ENCODE measurements at places on chromosomes 2 and 18. TPM values are rescaled to one million over a fixed set of nuclear protein-coding genes. Genes with fewer than 3 reads are reported as not detected.

DNA sequence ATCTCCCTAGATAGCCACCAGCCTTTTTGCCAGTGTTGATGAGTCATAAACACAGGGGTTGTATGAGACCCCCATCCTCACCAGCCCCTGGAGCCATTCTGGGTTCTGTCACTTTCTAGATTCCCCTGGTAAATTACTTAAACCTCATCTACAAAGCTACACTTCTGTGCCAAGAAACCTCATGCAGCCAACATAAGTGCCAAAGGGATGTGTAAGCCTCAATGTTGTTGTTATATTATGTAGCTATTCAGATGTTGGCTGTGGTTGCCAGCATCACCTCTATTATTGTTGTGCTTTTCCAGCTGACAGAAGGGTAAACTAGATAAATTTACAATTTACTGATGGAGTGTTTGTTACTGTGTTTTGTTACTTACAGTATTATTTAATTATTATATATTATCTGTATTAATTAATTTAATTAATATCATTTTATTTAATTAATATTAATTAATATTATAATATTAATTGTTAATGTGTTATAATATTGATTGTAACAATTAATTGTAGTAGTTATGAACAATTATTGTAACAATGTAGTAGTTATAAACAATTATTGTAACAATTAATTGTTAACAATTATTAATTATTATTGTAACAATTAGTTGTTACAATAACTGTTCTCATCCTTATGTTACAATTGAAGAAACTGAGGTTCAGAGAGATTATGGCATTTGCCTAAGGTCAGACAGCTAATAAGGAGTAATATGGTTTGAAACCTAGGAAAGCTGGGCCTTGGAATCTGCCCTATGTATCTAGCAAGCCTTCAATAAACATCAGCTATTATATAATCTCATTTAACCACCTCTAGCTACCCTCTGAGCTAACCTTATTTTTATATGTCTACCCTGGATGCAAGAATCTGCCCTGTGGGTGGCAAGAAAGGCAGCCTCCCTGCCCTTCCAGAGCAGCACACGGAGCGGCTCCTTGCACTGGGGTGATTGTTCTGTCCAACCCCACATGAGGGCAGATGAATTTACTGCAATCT is 36.1 kb downstream of the PSTPIP2 start:
- H3K4me3 ChIP-seq, result no peak overlapping the region
- H3K27ac ChIP-seq, result no peak overlapping the region
- H3K4me1 ChIP-seq, result no peaks in the 10 kb centered on the region
- H3K27me3 ChIP-seq, result no peaks in the 10 kb centered on the region
- DNase-seq, result no peak

DNA sequence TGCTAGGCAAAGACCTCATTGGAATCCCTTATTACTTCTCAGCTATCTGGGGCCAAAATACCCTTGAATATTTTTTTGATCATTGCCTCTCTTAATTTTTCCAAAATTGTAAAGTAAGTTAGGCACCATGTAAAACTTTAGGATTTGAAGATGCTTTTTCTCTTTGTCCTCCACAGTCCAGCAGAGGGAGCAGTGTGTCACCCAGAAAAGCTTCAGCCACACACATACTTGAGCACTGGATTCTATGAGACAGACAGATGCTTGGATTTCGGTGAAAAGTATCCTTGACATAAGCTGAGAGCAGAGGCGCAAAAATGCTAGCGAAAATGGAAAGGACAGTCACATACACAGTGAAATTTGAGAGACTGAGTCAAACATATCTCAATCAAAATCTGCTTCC is 74.7 kb upstream of the KCNJ3 start:
- no peak overlapping the region for H3K4me3 ChIP-seq
- no peaks in the 10 kb centered on the region for H3K4me1 ChIP-seq
- H3K27me3 ChIP-seq, result no peaks in the 10 kb centered on the region
- no peak for DNase-seq

DNA sequence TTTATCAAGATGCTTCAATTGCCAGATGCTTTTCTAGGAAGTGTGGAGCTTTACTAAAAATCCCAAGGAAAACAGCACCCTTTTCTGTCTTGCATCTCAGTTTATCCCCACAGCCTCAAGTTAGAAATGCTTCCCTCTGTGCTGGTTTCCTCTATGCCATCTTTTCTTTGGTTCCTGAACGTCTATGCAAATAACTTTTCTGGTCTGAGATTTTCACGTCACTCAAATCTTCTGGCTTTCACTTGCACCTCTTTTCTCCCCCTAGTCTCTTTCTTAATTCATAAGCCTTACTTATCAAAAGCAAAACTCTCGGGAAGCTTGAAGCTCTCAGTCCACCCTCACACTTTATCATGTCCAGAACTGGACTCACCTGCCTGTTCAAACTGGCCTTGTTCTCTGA is 33.9 kb downstream of the ARHGAP25 start:
- H3K4me1 ChIP-seq, result no peaks in the 10 kb centered on the region
- no peaks in the 10 kb centered on the region for H3K27me3 ChIP-seq
- H3K27ac ChIP-seq, result no peak overlapping the region
- no peak for DNase-seq

DNA sequence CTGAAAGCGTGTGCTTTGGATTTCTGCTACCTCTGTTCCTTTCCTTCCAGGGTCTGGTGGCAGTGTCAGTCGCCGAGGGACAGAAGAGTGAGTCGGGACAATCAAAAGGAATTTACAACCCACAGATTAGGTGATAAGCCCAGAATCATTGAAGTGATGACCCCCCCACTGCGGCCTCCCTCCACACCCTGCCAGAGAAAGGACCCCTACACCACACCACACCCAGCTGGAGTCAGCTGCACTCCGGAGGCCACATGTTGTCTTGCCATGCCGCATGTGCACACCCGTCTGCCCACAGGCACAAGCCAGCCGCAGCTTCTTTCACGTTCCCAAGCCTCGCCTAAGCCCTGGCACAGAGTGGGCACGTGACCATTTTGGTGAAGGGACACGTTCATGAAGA is 366.8 kb upstream of the SALL3 start:
- DNase-seq, result no peak
- H3K4me1 ChIP-seq, result no peaks in the 10 kb centered on the region
- no peak overlapping the region for H3K4me3 ChIP-seq
- H3K27ac ChIP-seq, result no peak overlapping the region

DNA sequence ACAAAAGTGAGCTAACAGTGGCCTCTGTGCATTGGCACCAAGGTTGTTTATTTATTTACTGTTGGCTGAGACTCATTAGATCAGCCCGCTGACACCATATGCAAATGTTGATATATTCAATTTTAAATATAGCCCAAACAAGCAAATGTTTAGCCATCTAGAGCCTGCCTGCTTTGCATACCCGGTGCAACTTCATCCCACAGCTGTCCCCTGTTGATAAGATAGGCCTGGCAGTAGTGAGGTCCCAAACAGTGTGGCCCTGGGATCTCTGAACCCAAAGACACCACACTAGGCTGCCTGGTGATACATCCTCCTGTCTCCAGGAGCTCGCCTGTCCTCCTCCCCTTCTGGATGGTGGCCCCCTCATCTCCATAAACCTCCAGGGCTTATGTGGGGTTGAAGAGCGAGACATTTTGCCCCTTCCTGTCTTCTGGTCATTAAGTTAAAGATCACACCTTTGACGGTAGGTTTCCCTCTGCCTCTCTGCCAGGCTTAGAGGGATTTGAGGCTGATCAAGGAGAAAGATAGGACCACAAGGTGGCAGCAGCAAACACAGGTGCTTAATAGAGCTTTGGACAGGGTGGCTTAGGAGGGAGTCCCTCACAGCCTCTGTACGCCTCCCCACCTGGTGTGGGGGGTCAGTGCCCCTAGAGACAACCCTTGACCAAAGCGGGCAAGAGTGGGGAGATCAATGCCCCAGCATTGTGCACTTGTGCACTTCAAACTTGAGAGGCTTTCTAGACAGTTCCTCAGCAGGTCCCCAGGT is 23.7 kb upstream of the MYO5B start:
- H3K4me3 ChIP-seq, result no peak overlapping the region
- no peaks in the 10 kb centered on the region for H3K36me3 ChIP-seq
- H3K27ac ChIP-seq, result no peak overlapping the region
- H3K27me3 ChIP-seq, result no peaks in the 10 kb centered on the region
- no peaks in the 10 kb centered on the region for H3K4me1 ChIP-seq

DNA sequence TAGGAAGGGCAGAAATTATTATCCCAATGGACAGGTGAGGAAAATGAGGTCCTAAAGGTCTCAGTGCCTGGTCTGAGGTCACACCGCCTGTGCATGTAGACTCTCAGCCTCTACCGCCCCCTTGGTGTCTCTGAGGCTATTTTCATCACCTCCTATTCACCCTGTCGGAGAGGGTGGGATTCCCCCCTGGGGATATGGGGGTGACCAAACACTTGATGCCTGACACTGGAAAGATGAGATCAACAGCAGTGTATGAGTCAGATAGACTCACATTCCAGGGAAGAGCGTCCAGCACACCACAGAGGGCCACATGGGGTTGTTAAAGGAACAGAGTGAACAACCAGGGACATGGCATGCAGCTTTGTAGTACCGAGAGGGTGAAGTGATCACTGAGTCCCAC is 199.7 kb downstream of the SMAD2 start:
- H3K27me3 ChIP-seq, result no peaks in the 10 kb centered on the region
- no peak for DNase-seq
- H3K4me3 ChIP-seq, result no peak overlapping the region
- no peaks in the 10 kb centered on the region for H3K36me3 ChIP-seq

DNA sequence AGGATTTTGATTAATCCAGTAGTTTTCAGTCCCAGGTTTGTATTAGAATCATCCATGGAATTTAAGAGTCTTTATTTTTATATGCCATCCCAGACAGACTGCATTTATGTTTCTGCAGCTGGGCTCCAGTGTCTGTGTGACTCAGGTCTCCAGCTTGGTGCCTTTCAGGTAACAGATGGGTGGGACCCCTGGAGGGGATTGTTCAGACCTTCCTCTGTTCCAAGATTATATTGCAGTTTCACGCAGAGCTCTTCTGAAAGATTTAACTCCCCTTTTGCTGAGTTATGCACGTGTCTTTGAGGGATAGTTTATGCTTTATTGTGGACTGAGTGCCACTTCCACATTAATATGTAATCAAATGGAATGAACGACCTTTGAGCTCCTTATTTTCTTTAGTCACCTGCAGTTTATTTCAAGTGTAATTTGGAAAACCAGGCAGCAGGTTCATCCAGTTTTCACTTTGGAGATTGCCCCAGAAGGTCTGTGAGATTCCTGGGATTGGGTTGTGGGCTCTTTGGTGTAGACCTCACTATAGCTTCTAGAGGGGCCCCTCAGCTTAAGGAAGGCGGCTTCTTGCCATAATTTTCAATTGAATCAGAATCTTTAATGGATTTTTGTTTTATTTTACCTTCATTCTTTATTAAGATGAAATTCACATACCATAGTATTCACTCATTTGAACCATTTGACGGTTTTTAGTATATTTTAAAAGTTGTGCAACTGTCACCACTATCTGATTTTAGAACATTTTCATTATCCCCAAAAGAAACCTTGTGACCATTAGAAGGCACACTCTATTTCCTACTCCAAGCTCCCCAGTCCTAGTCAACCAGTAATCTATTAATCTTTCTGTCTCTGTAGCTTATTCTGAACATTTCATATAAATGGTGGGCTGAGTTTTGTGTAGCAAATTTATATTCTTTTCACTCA is 135.0 kb downstream of the WDSUB1 start:
- peaks cover 46% of the 10 kb centered on the region for H3K4me1 ChIP-seq
- DNase-seq, result no peak
- H3K27ac ChIP-seq, result no peak overlapping the region
- H3K4me3 ChIP-seq, result no peak overlapping the region
- peaks cover 1% of the 10 kb centered on the region for H3K36me3 ChIP-seq
- no peaks in the 10 kb centered on the region for H3K27me3 ChIP-seq

DNA sequence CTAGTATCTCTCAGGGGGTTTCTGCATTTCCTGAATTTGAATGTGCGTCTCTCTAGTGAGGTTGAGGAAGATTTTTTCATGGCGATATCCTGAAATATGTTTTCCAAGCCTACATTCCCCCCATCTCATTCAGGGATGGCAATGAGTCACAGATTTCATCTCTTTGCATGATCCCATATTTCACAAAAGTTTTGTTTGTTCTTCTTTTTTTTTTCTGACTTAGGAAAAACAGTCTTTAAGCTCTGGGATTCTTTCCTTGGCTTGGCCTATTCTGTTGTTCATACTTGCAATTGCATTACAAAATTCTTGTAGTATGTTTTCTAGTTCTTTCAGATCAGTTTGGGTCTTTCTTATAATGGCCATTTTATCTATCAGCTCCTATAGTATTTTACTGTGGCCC is 136.5 kb downstream of the DSEL start:
- H3K36me3 ChIP-seq, result no peaks in the 10 kb centered on the region
- no peak for DNase-seq
- H3K27me3 ChIP-seq, result no peaks in the 10 kb centered on the region

- H3K27me3 ChIP-seq, result no peaks in the 10 kb centered on the region
- no peaks in the 10 kb centered on the region for H3K4me1 ChIP-seq
- DNase-seq, result no peak
- no peaks in the 10 kb centered on the region for H3K36me3 ChIP-seq
- no peak overlapping the region for H3K4me3 ChIP-seq
- no peak overlapping the region for H3K27ac ChIP-seq
Observed at GRCh38 chr2:81324046-81324445, 1019.5 kb upstream of the LRRTM1 start.

- no peak overlapping the region for H3K4me3 ChIP-seq
- H3K36me3 ChIP-seq, result no peaks in the 10 kb centered on the region
Observed at GRCh38 chr18:845152-845819, 33.2 kb upstream of the YES1 start.

GRCh38 chr2:159380685-159381239 is 94.3 kb upstream of the WDSUB1 start:
- no peak overlapping the region for H3K4me3 ChIP-seq
- no peaks in the 10 kb centered on the region for H3K36me3 ChIP-seq
- no peak for DNase-seq
- H3K27ac ChIP-seq, result no peak overlapping the region

DNA sequence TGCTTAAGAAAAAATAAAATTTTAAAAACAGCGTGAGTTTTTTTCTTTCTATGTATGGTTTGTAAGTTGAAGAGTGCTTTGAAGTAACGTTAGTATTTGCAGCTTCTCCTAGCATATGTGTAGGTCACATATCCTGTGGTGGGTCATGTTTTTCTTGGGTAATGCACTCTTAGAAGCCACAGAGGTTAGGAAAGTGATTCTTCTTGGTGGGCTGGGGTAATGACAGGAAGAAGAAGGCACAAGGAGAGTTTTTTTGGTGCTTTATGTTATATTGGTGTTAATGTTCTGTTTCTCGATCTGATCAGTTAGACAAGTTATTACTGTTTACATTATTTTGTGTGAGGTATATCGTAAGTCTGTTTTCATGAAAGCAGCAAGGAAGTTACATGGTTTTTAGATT is 109.0 kb downstream of the ICA1L start:
- H3K27ac ChIP-seq, result no peak overlapping the region
- H3K36me3 ChIP-seq, result no peaks in the 10 kb centered on the region
- 0 out of 2 replicates have a peak, but pooled peaks cover 6% of the 10 kb centered on the region for H3K4me1 ChIP-seq
- no peak for DNase-seq

Gene KIF5C
- 1.1 TPM for total RNA-seq

Gene HAAO
- 44.1 TPM for total RNA-seq

Gene KLHL14
- total RNA-seq, result not detected

Gene TACR1
- 0.07 TPM for total RNA-seq

Gene KYNU
- total RNA-seq, result 4.3 TPM

Gene PROC
- 4.1 TPM for total RNA-seq

Gene TXNDC2
- not detected for total RNA-seq

Gene PSMA8
- not detected for total RNA-seq

Data from Caco-2 (cell line).